Activated naive CD8-positive, alpha-beta T cell treated with anti-CD3 and anti-CD28 coated beads for 36 hours (primary cell): ENCODE measurements at places on chromosomes 6 and 20. TPM values are rescaled to one million over a fixed set of nuclear protein-coding genes. Genes with fewer than 3 reads are reported as not detected.

The LAMP5 gene
- total RNA-seq: not detected

The PSORS1C2 gene
- total RNA-seq: not detected

The TRIM15 gene
- total RNA-seq: 0.29 TPM

The ME1 gene
- not detected for total RNA-seq

- peaks cover 41% of the 10 kb centered on the region for H3K36me3 ChIP-seq
- no peak overlapping the region for H3K4me3 ChIP-seq
- H3K27ac ChIP-seq: no peak overlapping the region
- H3K27me3 ChIP-seq: no peaks in the 10 kb centered on the region
- H3K4me1 ChIP-seq: peaks cover 36% of the 10 kb centered on the region
Measured at GRCh38 chr6:24943774-24944173, 8.0 kb upstream of the RIPOR2 start.

DNA sequence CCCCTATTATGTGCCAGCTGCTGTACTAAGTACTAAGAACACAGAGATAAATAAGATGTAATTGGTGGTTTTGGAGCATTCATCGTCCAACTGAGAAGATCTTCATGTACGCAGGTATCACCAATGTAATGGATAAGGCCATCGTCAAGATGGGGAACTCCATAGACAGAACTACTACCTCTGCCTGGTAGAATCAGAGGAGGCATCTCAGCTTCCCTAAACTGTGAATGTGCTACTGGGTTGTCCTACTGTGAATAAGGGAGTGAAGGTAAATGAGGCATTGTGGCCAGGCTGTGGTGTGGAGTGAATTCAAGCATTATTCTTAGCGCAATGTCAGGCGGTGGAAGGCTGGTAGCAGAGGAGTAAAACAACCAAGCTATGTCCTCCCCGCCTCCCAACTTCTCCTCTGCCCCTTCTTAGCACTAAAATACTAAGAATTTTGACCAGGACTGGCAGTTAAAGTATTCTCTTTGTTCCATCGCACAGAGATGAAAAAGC, 68.2 kb downstream of the TBC1D7 start:
- no peak overlapping the region for H3K27ac ChIP-seq
- peaks cover 8% of the 10 kb centered on the region for H3K4me1 ChIP-seq
- no peak overlapping the region for H3K4me3 ChIP-seq
- no peak for DNase-seq
- peaks cover 4% of the 10 kb centered on the region for H3K36me3 ChIP-seq

DNA sequence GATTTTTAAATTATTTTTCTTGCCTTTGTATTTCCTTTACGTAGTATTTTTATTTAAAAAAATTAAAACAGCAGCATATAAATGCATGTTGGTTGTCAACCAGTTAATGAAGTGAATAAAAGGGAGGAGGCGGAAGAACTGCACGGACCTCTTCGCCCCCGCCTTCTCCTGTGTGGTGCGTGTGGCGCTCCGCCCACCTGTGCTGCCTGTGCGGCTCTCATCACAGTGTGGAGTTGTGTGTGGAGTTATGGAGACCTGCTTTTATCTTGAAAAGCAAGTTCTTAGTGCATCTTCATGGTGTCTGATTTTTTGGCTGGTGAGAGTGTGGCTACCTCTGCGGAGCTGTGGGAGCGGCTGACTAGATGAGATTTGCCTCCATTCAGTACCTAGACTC, 58.4 kb downstream of the PTPN1 start:
- H3K27me3 ChIP-seq: no peaks in the 10 kb centered on the region
- no peak for DNase-seq
- H3K4me1 ChIP-seq: peaks cover 63% of the 10 kb centered on the region
- no peak overlapping the region for H3K4me3 ChIP-seq
- no peak overlapping the region for H3K27ac ChIP-seq

- H3K27me3 ChIP-seq: no peaks in the 10 kb centered on the region
- H3K4me3 ChIP-seq: no peak overlapping the region
- peaks cover 16% of the 10 kb centered on the region for H3K36me3 ChIP-seq
- DNase-seq: peak; percentile 8
Measured at GRCh38 chr6:145887969-145888368, 73.4 kb upstream of the FBXO30 start.

DNA sequence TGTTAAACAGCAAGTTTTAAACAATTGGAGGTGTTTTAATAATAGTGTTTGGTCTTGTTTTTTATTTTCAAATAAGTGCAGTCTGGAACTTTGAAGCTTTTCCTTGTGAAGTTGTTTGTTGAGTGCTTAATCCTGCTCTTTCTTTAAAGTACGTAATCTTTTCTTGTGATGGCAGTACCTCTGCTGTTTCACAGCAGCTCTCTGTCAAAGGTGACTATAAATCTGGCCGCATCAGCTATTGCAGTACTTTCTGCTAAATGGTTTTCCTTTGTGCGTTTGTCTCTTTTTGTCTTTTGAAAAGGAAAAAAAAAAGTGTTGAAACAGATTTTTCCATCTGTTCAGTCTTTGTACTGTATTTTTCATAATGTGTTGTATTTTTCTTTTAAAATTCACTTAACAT, 12.7 kb downstream of the STXBP5 start:
- no peak overlapping the region for H3K27ac ChIP-seq
- peaks cover 30% of the 10 kb centered on the region for H3K4me1 ChIP-seq
- DNase-seq: no peak
- peaks cover 29% of the 10 kb centered on the region for H3K36me3 ChIP-seq
